ENCODE measurements at places on chromosomes 1 and 21.

DNA sequence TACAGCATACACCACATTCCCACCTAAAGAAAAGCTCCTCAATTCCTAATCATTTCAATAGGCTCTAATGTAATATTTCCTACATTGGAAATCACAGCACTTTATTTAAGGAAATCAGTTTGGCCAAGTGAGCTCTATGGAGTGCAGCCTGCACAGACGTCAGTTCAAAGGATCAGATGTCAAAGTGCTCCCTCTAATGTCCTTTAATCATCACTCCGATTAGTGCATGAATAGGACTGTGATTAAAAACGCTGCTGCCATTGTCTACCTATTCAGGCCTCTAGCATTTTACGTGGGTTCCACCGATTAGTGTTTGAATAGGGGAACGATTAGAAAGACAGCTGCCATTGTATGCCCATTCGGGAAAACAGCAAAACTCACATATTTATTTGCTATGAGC, 50.2 kb downstream of the DPYD start:
- no peak for DNase-seq

GRCh38 chr21:37398697-37399096, 32.1 kb downstream of the DYRK1A start:
- DNase-seq, result no peak

DNA sequence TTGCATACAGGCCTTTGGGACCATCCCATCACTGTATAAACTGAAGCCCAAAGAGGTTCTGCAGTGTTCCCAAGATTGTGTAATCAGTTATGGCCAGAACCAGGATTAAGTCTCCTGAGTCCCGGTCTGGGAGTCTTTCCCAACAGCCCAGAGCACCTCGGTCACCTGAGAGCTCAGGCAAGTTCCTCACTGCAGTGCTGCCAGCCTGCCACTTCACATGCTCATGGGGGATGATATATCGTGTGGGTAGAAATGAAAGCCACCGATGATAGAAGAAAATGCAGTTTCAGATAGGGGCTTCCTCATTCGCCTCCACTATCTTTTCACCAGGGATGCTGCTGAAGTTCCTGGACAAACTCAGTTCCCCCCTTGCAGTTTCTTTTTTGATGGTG, 30.4 kb downstream of the FHAD1 start:
- no peak for DNase-seq

- DNase-seq, result peak; percentile 33
Measured at GRCh38 chr1:24990779-24991641, 60.9 kb upstream of the RUNX3 start.

GRCh38 chr1:55311057-55311641, 96.0 kb upstream of the USP24 start:
- DNase-seq, result no peak

DNA sequence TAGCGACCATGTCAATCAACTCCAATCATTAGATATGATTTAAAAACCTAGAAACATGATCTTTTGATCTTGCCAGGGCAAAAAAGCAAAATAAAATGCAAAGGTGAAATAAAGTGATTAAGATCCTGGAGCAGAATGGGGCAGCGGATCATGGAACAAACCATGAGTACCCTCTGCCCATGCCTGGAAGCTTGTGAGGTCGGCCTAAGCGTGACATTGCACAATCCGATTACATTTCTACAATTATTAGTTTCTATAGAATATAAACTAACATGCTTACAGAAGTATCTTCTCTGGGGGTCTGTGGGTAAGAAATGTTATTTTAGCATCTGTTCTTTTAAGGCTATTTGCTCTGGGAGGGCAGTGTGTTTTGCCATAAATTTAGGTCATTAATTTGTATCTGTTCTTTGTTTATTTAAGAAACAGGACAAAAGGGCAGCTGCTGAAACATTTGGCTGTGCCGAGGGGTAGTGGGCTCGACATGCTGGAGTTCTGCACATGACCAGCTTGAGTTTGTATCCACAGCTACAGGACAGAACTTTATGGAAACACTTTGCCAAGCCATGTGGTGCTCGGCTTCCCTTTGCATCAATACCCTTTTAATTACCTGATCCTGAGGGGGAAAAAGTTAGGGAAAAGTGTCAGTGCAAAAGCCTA, 55.9 kb downstream of the ZBTB18 start:
- DNase-seq, result no peak

DNA sequence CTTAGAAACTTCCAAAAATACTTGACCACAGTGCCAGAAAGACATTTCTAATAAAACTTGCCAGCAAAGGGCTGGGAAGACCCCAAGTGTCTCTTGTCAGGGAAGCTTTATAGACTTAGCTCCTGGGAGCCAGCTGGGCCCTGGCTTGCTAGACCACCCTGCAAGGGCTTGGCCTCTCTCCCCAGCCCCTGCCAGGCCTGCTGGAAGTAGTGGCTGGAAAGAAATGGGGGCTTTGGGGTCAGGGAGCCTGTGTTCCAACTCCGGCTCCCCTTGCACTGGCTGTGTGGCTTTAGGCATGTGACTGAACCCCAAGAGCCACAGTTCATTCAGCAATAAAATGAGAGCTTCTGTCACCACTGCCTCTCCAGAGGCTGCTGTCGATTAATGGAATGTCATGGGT, 31.1 kb downstream of the H3-3A start:
- no peak for DNase-seq

DNA sequence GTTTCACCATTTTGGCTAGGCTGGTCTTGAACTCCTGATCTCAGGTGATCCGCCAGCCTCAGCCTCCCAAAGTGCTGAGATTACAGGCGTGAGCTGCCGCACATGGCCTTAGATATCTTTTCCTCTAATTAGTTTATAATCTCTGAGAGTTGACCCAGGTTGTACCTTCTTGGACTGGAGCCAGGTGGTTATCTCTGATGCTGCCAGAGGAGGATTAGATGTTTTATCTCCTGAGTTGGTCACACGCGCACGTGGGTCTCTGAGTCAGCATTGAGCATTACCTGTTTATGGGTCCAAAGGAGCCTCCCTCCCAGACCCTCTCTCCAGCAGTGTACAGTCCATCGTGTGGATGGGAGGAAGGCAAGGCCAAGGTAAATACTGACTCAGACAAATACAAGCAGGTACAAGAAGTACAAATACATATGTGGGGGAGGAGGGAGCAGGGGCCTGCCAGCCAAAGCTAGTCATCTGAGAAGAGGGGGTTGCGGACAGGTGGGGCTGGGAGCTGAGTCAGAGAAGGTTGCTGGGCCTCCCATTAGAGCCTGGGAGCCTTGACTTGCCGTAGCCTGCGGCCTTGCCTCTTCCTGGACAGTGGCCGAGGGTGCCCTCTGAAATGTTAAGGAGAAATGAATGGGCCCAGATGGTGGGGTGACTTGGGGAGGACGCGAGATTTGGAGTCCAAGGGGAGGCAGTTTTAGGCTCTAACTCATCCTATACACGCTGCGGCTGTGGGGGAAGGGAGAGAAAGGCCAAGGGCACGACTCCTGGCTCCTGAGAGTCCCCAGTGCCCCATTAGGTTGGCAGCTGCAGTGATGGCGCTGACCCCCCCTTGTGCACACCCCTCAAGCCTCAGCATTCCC, 13.1 kb downstream of the IL6R start:
- no peak for DNase-seq

DNA sequence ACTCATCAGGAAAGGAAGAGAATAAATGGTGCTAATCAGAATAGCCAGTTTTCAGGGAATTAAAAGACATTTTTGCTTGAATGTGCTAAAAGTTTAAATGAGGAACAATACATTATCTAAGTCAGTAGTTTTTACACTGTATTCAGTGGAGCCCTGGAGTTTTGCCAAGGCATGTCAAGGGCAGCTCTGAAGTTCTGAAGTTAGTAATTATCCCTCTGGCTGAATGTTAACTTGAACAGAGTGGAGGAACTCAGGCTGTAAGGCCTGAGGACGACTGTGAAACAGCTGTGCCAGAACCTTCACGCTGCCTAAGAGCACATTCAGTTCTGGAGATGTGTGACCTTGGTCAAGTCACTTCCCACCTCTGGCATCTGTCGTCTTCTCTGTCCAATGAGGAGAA, 68.1 kb downstream of the EDEM3 start:
- no peak for DNase-seq

- DNase-seq, result no peak
Measured at GRCh38 chr1:109901524-109902145, 9.0 kb upstream of the CSF1 start.

DNA sequence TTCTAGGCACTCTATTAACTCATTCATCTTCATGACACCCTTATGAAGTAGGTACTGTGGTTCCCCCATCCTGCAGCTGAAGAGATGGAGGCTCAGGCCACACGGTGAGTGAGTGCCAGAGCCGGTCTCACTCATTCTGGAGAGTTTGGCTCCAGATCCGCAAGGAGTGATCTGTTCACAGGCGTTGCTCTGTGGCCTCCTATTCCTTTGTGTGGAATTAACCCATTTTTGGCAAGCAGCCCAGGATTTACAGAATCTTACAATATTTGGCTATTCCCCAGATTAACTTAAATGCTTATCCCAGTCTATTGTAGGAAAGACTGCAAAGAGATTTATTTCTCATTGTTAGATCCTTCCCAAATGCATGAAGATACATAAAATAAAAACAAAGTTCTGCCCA, 29.6 kb downstream of the KIAA0040 start:
- DNase-seq, result no peak

GRCh38 chr1:51241119-51241518, 5.0 kb downstream of the RNF11 start:
- DNase-seq, result no peak

- DNase-seq, result no peak
Measured at GRCh38 chr1:56439610-56440264, 139.6 kb downstream of the PLPP3 start.

- no peak for DNase-seq
Measured at GRCh38 chr1:218390618-218391017, 45.5 kb downstream of the TGFB2 start.

DNA sequence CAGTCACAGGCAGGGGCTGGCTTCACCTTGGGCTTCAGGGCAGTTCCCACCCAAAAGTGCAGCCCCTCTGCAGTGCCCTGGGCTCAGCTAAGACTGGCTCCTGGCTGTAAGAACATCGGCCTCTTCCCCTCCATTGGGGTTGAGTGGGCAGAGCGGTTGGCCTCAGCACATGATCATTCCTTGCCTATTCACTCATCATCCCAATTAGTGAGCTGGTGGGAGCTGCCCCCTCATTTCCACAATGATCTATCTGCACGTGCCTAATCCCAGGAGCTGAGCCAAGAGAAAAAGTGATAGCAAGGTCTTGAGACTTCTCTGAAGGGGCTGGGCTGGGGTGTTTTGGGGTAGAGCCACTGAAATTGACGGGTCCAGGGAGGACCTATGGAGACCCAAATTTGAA, 133.6 kb downstream of the SYF2 start:
- no peak for DNase-seq

DNA sequence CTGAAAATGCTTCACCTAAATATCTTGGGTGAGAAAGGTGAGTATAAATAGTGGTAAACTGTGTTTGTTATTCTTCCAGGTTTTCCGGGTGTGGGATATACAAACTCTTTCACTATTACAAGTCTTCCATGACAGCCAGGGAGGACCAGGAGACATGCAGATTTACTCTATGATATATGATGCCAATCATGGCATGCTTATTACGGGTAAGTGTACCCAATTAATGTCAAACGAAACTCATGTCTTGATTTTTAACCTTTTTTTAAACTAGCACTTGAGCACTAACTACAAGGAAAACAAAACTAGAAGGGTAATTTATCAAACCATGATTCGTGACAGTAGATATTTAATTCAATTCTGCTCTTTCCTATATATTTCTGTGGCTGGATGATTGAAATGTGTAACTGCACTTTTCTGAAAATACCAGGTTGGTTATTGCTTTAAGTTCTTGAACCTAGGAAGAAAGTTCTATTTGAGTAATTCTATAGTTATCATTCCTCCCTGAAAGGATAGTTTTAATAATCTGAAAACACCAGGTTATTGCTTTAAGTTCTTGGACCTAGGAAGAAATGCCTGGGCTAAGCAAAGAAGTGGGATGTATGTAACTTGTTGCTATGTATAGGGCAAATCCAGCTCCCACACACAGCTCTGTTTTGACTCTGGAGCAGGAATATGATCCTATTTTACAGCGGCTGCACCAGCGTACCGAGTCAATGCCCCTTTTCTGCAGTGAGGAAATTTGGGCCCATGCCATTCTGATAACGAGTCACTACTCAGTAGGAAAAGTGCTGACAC, 86.4 kb downstream of the WDR64 start:
- no peak for DNase-seq

DNA sequence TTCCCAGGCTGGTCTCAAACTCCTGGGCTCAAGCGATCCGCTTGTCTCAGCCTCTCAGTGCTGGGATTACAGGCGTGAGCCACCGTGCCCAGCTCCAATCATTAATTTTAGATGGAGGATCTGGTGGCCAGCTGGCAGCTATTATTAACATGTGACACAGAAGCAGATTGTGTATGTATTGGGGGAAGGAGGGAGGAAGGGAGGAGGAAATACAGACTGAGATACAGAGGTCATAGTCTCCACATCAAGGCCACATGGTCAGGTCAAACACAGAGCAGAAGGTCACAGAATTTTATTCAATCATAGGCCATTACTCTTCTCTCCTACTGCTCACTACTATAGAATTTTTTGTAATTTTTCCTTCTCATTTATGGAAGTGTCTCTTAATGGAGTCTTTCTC, 57.9 kb upstream of the ADORA3 start:
- no peak for DNase-seq

- DNase-seq, result no peak
Measured at GRCh38 chr1:204115116-204115515, 36.7 kb downstream of the ETNK2 start.

- no peak for DNase-seq
Measured at GRCh38 chr1:96727860-96728259, 6.3 kb downstream of the PTBP2 start.

DNA sequence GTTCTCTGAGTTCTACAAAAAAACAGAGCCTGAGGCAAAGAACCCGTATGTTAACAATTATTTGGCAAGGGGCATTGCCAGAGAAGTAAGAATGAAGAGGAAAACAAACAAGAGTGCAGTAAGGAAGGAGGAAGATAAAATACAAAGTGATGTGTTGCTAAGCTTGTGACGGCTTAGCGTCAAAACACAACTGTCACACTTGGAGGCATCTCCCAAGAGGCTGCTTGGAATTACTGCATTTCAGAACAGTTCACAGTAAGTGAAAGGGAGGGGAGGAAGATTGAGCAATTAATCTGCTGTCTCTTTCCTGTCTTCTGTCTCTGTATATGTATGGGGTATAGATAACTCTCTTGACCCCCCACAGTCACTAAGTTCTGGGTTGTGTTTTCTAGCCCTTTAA, 1017.0 kb upstream of the TMPRSS15 start:
- DNase-seq, result no peak

DNA sequence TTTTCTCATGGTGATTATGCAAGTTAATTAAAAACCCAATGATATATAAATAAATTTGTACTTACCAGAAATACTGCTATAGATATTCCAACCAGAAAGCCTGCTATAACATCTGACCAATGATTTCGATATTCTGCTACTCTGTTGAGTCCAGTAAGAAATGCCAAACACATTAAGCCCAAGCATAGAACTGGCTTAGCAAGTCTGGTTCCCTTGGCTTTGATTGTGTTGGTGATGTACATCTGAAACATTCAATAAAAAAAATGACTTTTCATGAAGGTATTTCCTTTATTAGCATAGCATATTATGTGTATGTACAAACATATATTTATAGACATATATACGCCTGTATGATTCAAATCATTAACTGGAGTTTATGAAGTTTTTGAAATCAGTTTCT, 82.8 kb downstream of the PLPPR5 start:
- DNase-seq, result no peak
